ENCODE measurements at places on chromosomes 3 and 15. TPM values are rescaled to one million over a fixed set of nuclear protein-coding genes. Genes with fewer than 3 reads are reported as not detected.

The GRK7 gene
- not detected for total RNA-seq

The CADM2 gene
- not detected for total RNA-seq

The COL6A6 gene
- total RNA-seq, result not detected

The WNT5A gene
- total RNA-seq, result not detected

The SERPINI2 gene
- not detected for total RNA-seq

The ADAMTSL3 gene
- total RNA-seq, result 0.09 TPM

The PYGO1 gene
- 2.6 TPM for total RNA-seq

The MYRIP gene
- 0.60 TPM for total RNA-seq

The COMMD4 gene
- total RNA-seq, result 89.9 TPM

The FGF7 gene
- not detected for total RNA-seq

The BLOC1S6 gene
- 67.5 TPM for total RNA-seq

The LRRC31 gene
- total RNA-seq, result not detected

GRCh38 chr15:94924057-94924456, 692.7 kb downstream of the MCTP2 start:
- DNase-seq, result no peak

GRCh38 chr3:177220136-177220974, 23.1 kb upstream of the TBL1XR1 start:
- no peak for DNase-seq

DNA sequence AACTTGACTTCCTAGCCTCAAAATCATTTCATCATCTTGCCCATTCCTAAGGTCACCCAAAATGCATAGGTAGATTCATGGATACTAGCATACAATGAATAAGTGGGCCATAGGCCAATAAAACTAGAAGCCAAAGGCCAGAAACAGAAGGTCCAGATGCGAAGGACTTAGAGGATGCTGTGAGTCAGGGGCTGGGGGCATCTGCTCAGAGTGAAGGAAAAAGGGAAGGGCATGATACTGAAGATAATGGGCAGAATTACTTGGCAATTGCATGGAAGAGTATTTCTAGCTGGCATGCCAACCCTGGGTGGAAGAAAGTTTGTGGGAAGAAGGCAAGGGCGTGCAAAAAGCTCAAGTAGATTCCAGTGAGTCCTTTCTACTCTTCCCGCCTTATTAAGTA, 27.5 kb downstream of the ILDR1 start:
- no peak for DNase-seq

DNA sequence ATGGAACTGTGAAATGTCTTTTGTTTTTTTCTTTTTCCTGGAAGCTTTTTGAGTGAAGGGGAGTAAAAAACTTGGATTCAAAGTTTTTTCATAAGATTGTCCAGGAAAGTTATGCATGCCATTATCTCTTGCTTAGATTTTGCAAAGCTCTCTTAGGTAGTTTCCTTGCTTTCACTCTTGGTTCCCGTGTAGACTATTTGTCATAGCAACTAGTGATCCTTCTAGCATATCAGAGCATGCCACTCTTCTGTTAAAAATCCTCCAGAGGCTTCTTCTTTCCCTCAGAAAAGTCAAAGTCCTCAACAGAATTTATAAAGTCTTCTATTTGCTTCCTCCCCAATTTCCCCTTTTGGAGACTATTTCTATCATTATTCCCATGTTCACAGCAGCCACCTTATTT, 21.1 kb downstream of the GTF2E1 start:
- DNase-seq, result no peak

GRCh38 chr3:59818033-59818918, 768.5 kb upstream of the CFAP20DC start:
- DNase-seq, result no peak

GRCh38 chr3:126197854-126198584, 17.6 kb upstream of the ALDH1L1 start:
- DNase-seq, result peak; percentile 62

DNA sequence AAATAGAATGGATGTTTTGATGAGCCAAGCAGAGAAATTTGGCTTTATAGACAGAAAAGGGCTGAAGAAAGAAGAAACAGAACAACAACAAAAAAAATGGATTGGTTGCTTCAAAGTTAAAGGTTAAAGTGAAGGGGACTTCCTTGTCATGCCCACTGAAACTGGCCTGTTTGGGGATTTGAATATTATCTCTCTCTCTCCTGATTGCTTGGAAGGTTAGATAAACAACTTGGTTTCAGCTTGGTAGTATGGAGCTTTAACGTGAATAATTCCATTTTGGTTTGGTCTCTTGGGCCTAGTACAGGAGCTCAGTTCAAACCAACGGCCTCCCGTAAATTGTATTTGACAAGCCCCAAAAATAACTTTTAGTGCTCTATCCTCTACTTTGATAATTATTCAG, 70.8 kb upstream of the MBNL1 start:
- DNase-seq, result no peak

DNA sequence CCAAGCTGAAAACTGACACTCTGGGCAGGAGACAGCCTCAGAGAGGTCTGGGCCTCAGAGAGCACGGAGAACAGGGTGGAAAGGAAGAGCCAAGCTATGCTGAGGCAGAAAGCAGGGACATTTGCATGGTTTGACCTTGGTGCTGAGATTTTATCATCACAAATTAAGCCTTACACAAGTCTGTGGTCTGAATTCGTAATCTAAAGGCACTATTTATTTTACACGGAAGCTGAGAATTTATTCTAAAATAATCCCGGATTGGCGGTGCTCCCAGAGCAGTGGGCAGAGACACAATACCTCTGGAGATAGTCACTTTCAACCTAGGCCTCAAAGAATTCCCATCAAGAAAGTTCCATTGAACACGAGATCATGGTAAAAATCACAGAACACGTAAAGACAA, 47.5 kb downstream of the CFAP92 start:
- no peak for DNase-seq

- DNase-seq, result no peak
These were observed 77.4 kb downstream of the LSAMP start for GRCh38 chr3:116367761-116368395.

DNA sequence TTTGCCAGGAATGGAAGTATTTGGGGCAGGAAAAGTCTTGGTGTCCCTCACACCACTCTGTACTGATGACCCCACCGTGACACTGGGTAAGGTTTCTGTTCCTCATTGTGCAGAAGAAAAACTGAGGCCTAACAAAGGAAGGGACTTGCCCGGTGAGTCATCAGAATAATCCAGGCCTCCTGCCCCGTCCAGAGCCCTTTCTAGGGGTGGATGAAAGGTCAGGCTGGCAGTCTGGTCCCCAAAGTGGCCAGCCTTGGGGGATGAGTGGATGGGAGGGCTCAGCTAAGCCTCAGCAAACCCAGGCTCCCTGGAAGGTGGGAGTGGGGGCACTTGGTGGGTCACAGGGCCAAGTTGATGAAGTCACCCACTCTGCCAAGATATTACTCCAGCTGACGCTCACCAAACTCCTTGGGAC, 2.3 kb upstream of the DNAH1 start:
- DNase-seq, result no peak

GRCh38 chr3:157059661-157060060, 100.3 kb downstream of the CCNL1 start:
- DNase-seq, result no peak

GRCh38 chr15:88401251-88401995, 65.8 kb downstream of the MRPL46 start:
- DNase-seq, result no peak

DNA sequence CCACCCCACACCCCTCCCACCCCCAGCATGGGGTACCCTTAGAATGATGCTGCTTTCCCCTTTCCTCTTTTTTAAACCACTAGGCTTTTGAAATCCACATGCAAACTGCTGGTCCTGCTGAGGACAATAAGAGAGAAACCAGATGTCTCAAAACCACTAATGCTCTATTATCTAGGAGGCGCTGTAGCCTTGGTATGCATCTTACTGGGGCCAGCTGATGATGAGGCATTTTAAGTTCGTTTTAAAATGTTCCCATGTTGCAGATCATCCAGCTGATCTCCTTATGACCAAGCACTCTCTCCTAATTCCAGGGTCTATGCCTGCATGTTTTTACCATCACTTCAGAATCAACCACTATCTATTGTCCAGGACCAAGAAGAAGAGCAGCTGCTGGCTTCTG, 1.3 kb downstream of the NME9 start:
- no peak for DNase-seq

- no peak for DNase-seq
These were observed 3.9 kb downstream of the GPD1L start for GRCh38 chr3:32110233-32110760.

DNA sequence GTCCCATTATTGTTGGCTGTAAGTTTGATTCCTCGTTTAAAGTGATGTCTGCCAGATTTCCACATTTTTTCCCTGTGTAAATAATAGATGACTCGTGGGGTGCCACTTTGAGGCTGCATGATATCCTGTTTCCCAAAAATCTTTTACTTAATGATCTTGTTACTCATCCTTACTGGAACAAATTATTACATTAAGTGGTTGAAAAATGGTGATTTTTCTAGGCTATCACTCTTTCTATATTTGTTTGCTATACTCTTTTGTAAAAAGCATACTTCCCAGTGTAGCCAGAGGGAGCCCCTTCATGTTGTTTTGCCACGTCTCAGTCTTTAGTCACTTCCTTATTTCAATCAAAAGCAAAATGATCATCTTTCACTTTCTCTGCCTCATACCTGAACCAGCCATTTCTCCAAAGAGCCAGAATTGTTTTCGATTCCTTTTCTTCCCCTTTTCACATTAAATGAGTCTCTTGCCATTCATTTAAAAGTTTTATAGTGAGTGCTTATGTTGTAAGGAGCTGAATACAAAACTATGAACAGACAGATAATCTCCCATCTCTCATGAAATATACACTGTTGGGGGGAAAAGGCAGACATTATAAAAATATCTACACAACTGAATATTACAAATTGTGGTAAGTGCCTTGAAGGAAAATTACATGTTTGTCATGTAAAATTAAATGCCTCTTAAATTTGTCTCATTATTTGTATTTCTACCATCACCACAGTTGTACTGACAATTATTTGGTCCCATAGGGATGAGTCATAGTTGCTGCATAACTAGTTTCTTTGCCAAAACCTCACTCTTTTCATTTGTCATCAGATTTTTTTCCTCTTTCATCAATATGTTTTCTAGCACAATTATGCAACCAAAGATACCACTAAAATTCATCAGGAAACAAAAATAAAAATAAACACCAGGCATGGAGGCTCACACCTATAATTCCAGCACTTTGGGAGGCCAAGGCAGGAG, 41.5 kb downstream of the ADGRG7 start:
- DNase-seq, result no peak

GRCh38 chr15:60933900-60934885, 294.9 kb downstream of the RORA start:
- DNase-seq, result no peak

- no peak for DNase-seq
These were observed 104.7 kb upstream of the SETMAR start for GRCh38 chr3:4198491-4198890.

- no peak for DNase-seq
These were observed 103.7 kb downstream of the MEX3B start for GRCh38 chr15:81942157-81942556.

DNA sequence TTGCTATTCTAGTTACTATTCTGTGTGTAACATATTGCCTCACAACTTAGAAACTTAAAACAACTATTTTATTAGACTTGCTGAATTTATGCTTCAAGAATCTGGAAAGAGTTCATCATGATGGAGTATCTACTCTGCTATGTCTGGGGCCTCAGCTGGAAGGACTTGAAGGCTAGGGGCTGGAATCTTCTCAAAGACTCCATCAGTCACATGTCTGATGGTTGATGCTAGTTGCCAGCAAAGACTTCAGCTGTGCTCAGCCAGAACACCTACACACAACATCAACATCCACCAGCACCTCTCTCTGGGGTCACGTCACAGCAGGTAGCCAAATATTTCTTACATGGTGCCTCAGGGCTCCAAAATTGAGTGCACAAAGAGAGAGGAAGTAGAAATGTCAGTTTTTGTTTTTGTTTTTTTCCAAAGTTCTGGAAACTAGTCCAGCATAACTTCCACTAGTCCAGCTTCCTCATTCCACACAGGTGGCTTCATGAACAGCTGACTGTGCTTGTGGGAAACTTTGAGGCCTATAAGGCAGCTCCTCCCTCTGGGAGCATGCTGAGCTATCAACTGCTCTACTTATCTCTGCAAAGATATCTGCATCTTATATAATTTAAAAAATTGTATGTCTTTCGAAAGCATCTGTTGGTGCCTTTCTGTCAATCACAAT, 325.4 kb upstream of the AGTR1 start:
- DNase-seq, result no peak

GRCh38 chr3:13549623-13550422, 898 bp downstream of the FBLN2 start:
- no peak for DNase-seq

GRCh38 chr3:32457971-32458471, 44.6 kb downstream of the CMTM6 start:
- no peak for DNase-seq

GRCh38 chr3:14319654-14320182, 82.7 kb upstream of the SLC6A6 start:
- peak; percentile 80 for DNase-seq

DNA sequence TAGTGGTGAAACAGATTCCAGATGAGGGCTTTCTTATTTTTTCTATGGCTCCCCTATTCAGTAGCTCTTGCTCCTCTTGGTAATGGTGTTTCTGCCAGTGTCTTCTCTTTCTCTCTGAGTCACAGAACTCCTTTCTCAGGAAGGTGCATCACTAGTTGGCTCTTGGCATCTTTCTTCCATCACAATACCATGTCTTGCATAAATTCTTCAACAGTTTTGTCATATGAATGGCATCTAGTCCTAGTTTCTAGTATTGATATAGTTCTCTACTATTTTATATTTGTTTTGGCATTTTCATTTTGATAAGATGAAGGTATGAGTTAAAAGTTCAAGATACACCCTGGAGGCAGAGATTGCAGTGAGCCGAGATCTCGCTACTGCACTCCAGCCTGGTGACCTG, 51.0 kb downstream of the REC114 start:
- DNase-seq, result no peak

DNA sequence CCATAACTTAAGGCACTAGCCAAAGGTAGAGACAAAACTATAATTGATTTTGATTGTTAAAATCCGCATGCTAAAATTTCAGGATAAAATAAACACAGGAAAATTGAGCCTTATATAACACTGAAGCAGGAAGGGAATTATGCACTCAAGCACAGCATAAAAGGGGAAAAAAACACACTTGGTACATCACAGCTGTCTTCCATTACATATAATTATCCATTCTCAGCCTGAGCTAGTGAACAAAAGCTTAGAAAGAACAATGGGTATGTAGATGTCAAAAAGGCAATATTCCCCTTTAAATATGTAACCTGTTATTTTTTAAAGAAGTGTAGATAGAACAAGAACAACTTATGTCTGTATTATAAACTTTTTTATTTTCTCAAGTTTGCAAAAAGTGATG, 899.2 kb downstream of the ROBO1 start:
- no peak for DNase-seq

GRCh38 chr3:111980716-111981456, 2.1 kb downstream of the ABHD10 start:
- no peak for DNase-seq

Data from HepG2 (cell line).